ENCODE measurements at places on chromosomes 4 and X.

- no peak for DNase-seq
These were observed 31.2 kb downstream of the WDR1 start for GRCh38 chr4:10085386-10085785.

GRCh38 chr4:7651461-7651921, 216.8 kb upstream of the PSAPL1 start:
- no peak for DNase-seq

GRCh38 chr4:186666252-186666651, 57.4 kb downstream of the FAT1 start:
- no peak for DNase-seq

DNA sequence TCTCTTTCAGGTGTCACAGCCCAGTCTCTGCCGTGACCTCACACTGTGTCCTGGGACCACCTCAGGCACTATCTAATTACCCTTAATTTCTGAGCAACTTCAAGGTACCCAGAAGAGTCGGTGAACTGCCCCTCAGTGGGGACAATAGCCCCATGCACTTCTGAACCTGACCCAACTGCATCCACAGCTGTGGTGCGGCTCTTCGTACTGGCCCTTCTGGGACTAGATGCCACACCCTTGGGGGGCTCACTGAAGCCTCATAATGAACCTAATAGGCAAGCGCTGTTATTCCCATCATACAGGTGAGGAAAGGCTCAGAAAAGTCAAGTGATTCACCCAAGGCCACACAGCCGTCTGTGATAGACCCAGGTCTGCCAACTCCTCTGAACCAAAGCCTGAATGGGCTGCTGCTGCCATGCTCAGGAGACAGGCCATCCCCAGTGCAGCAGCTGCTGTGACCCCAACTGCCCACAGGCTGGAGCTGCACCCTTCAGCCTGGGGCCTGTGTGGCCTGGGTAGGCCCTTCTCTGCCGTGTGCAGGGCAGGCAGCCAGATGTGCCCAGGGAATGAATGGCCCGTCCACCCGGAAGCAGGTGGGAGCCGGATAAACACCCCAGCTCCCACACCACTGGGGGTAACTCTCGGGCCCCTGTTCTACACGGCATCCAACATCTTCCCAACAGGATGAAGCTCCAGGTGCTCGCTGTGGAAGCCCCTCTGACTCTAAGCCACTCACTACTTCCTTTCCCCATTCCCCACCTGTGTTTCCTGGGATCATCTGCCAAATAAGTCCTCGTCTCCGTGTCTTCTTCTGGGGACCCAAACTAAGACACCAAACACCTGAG, 35.9 kb downstream of the HMX1 start:
- DNase-seq: no peak

- no peak for DNase-seq
These were observed 62.0 kb downstream of the ASMT start for GRCh38 chrX:1676866-1677265.

DNA sequence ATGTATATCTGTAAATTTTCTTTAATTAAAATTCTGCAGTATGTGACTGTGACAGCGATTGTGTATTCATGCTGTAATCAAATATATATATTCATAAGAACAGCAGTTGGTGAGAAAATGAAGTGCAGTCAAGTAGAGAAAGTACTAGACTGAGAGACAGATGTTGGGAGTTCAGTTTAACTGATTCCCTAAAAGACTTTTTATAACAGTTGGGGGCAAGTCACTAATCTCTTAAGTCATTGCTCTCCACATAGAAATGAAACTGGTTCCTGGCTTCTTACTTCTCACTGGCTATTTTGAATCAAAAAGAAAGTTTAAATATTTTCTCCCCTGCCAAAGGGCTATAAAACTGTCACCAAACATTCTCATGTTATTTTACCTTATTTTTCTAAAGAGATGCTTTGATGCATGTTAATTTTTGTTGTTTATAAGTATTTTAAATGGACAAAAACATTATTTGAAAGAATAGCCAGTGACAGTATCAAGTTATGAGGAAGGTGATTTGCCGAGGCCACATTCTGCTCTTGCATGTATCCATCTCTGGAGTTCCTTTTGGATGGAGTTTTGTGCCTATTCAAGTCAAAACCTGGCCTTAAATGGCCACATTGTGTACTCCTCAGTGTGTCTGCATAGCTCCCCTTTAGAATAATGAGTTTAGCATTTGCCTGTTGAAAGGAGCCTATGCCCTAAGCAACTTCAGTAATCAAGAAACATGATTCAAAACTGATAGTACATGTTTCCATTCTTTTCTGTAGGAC, 30.8 kb downstream of the EXOC1 start:
- DNase-seq: no peak

DNA sequence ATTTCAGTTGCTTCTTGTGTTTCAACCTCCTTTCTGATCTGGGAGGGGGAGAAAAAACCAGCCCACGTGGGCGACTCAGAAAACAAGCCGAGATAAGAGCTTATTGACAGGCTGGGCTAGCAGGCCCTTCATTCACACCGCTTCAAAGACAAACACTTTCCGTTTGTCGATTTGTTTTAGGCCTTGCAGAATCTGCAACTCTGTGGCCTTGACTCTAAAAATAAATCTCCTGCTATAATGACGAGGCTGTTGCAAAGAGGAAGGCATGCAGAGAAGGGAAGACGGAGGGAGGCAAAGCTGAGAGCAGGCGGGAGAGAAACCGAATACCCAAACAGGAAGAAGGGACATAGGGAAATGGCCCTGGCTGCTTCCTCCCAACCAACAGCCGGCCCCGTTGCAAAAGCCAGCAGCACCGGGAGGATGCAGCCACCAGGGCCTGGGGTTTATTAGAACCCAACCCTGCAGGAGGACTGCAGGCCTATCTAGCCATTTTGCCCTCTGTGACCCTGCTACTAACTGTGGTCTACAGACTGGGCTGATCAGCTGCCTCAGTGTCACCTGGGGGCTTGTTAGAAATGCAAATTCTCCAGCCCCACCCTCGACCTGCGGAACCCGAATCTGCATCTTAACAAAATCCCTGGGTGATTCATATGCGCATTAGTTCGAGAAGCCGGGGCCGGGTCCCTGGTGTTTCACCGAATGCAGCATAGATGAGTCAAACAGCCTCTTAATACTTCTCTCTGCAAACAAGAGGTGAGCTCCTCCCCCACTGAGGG, 325.5 kb downstream of the BCOR start:
- DNase-seq: no peak

- DNase-seq: no peak
These were observed 1250.1 kb downstream of the NLGN4X start for GRCh38 chrX:4978613-4979012.

- peak; percentile 25 for DNase-seq
These were observed 634.2 kb upstream of the FAT1 start for GRCh38 chr4:187357821-187358220.

DNA sequence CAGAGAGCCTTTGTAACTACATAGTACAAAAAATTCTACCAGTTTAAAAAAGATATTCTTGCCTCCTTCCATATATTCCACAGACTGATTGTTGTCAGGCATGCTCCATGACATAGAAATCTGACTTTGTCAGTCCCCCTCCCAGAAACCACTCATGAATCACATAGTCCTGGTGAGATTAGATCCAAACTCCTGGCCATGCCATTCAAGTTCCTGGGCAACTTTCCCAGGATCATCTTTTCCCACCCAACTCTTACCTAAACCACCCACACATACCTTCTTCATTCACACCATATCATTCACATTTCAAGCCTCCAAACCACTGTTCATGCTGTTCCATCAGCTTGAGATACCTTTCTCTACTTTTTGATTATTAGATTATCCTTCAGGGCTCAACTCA, 46.4 kb downstream of the SLC16A2 start:
- DNase-seq: no peak

- no peak for DNase-seq
These were observed 606 bp downstream of the CXorf58 start for GRCh38 chrX:23908219-23909004.

DNA sequence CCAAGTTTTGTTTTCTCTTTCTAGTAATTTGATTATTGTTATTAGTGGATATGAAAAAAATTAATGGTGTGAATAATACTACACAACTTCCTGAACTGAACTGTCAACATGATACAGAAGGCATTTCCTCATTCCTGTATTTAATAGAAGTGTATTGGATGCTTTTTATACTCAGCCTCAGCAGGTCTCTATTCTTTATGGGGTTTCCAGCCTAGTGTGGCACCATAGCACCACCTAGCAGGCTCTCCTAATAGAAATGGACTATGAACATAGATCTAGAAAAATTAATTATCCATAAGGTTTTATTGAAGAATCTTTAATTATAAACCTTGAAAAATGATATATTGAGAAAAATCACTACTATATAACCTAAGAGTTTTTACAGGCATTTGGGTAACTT, 52.4 kb downstream of the GLRB start:
- DNase-seq: no peak

DNA sequence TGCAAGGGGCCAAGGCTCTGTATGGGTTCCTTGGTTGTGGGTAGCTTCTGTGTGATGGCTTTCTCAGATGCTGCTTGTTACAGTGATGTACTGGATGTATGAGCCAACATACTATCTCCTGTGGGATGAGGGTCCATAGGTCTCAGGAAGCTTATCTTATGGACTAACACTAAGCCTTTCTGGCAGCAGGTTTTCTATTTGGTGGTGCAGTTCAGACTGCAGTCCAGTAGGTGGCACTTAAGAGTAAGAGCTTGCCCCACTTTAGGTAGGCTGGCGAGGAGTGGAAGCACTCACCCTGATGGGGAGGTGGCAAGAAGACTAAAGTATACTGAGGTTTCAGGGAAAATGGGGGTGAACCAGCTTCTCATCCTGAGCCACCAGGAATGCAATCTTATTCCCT, 306.7 kb upstream of the MAOA start:
- no peak for DNase-seq
